Fibroblast of the conjunctiva (primary cell): ENCODE measurements at places on chromosomes 3 and 15.
A peak's percentile ranks its signal among the peaks of the same experiment; 100 is the strongest.

DNA sequence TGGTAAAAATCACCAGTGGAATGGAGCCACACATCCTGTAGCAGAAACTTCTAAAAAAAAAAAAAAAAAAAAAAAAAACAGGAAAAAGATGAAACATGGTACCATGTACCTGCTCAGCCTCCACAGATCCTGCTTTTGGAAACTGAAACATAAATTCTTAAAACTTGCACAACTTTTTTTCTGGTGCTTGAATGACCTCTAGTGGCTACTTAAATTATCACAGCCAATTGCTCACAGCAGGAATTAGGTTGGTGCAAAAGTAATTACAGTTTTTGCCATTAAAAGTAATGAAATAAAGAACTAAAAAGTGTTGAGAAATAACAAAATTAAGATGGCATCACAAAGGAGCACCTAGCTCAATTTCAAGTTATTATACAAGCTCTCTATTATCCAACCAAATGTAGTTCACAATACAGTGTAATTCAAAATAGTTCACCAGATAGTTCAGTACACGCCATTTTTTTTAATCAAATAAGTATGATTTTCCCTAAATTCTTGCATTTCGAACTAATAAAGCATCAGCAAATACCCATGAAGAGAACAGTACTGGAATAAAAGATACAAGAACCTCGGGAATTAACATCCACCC, 80.6 kb downstream of the ULK4 start:
- DNase-seq = peak; percentile 22

DNA sequence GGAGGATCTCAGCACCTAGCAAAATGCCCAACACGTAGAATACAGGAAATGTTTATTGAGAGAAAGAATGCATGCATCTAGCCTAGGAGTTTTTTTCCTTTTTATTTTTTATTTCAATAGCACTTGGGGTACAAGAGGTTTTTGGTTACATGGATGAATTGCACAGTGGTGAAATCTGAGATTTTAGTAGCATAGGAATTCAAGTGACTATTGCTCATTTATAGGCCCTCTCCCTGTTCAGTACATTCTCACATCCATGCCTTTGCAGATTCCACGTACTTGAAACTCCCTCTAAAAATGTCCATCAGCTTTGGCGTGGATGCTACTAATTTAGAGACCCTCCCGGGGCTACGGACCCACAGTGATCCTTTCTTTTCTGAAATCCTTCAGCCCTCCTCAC, 61.7 kb upstream of the PIAS1 start:
- no peak for DNase-seq

DNA sequence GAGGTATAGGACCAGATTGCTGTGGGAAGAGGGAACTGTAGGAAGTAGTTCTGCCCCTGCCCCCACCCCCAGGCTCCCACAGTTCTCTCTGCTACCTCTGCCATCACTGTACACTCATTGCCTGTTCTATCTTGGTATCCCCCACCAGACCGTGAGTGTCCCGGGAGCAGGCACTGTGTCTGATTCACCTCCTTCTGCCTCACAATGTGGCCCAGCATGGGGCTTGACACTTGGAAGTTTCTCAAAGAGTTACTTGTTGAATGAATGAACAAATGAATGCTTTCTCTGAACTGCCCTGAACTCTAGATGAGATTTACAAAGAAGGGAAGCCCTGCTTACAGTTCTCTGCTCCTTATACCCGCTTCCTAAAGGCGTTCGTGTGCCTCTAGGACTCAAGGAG, 27.1 kb upstream of the PIK3CB start:
- peak; percentile 3 for DNase-seq

DNA sequence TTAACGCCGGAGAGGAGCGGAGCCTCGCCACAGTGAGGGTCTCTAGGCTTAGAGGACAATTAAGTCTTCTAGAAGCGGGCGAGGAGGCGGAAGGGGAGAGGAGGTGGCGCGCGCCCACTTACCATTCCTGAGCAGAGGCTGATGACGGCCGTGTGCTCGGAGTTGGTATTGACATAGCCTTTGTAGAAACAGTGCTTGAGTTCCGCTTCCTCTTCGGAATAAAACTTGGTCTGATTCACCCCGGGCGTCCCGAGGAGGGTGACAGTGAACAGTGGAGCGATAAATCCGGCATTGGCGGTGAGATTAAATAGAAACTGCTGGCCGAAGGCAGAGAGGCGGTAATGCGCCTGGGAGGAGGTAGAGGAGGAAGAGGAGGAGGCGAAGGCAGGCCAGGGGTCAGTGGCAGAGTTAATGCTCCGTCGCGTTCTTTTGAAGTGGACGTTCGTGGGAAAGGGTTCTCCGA, 1.3 kb downstream of the ADAMTS9 start:
- no peak for DNase-seq

GRCh38 chr3:69896095-69896494, 103.4 kb upstream of the SAMMSON start:
- DNase-seq = no peak

DNA sequence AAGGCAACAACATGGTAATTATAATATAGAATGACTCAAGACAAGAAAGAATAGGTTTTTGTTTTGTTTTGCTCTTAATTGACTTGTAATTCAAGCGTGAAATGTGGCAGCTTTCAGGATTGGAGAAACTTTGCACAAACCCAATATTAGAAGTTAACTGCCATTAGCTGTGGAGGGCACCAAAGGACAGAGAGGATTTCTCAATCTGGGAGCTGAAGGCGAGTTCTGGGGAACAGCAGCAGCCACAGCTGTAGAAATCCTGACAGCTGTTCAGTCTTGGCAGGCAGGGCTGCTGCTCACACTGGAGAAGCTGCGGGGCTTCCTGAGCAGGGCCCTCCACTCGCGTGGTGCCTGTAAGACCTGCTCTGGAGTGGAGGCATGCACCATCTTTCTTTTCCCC, 182.2 kb upstream of the IL12A start:
- DNase-seq = no peak

DNA sequence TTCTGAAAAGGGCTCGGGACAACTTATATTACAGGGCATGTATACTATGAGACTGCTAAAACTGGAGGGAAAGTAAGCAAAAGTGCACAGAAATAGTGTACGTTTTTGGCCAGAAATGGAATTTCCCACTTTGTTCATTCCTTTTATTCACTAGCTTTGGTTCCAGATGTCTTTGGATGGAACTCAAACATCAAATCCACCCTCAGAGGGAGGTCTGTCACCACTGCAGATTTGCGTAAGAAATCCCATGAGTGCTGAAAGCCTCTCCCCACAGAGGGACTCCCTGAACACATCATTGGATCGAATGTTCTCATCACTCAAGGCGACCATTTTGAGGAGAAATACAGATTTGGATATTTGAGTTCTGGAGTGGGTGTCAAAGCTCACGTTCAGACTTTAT, 71.6 kb downstream of the FEM1B start:
- DNase-seq = no peak

- DNase-seq = no peak
Measured at GRCh38 chr3:194130188-194130587, 5.8 kb upstream of the HES1 start.

DNA sequence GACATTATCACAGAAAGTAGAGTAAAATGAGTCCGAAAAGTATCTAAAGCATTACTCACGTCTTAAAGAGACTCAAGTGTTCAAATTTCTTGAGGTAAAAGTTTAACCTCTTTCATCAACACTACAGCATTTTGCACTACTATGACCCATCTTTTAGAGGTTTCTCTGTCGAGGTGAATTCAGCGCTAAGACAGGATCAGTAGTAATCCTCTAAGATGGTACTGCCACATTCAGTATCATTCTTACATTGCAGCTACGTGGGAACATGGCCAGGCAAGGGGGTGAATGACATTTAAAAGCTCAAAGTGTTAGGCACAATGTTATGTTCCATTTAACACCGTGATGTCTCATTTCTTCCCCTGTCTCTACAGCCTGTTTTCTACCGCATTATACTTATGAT, 210.8 kb downstream of the FMN1 start:
- no peak for DNase-seq

GRCh38 chr3:119743921-119744320, 38.0 kb upstream of the NR1I2 start:
- DNase-seq = no peak

DNA sequence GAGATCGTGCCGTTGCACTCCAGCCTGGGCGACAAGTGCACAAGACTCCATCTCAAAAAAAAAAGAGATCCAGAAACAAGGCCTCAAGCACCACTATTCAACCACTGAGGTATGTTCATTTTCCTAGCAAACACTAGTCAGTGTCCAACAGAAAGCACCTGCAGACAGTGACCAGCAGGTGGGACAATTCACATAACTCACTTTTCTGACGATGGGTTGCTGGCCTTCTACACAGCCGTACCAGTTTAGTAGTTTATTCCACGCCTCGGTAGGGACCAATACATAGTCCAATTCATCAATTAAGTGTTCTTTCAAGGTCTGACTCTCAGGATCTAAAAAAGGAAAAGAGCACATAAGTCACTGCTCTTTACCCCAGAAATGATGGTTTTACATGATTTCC, 12.4 kb downstream of the USP4 start:
- no peak for DNase-seq

DNA sequence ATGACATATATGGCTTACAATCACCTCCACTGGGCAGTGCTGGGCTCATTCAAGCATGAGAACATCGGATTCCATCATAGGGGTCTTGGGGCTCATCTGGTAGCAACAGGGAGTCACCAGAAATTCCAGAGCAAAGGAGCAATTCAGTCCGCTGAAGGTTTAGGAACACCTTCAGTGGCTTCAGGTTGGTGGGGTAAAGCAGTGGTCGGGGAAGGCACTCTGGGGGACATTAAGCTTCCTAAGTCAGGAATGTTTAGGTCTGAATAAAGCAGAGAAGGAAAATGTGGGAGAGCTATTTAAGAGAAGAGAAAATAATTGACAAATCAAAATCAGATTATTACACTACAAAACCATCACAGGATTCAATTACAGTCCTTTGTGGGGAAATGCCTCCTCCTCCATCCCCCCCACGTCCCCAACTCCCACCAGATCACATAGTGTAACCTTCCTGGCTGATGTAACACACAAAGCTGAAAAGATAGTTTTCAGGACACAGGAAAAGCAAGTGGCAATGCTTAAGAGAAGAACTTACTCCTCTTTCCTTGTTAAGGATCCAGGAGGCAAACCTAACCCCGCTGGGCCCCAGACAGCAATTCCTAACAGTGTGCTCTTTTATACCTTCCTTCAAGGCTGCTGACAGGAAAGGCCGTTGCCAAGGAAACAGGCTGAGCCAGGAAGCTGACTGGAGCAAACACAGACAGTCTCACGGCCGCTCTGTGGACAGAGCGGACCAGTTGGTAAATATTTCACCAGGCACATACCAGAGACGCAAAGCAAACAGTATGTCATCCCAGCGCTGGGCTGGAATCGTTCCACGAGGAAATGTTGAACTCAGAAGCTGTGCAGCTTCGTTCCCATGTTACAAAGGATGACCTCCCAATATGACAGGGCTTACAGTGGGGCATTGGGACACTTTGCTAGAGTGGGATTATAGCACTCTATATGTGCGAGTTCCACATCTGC, 57.5 kb upstream of the LMCD1 start:
- peak; percentile 95 for DNase-seq

- DNase-seq = no peak
Measured at GRCh38 chr3:100096866-100097265, 17.4 kb downstream of the FILIP1L start.

GRCh38 chr3:190097617-190098016, 23.1 kb downstream of the P3H2 start:
- DNase-seq = no peak

DNA sequence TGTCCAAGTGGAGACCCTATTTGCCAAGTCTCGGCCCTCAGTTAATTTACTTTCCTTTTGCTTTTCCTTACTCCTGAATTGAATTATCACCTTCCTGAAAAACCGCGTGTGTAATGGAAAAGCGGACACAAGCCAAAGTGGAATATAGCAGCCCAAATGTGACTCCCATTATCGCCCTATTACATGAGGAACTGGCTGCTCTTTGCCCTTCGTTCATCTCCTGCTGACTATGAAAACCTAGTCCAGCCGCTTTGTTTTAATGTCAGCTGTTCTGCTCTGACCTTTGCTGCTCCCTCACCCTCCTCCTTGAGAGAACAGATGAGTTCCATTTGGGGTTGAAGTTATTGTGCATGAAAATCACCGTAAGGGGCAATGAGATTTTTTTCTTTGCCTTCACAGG, 632.7 kb upstream of the SUCLG2 start:
- DNase-seq = no peak

GRCh38 chr3:72086042-72086742, 301.2 kb upstream of the PROK2 start:
- no peak for DNase-seq

- no peak for DNase-seq
Measured at GRCh38 chr3:184645336-184645735, 66.5 kb downstream of the MAGEF1 start.

DNA sequence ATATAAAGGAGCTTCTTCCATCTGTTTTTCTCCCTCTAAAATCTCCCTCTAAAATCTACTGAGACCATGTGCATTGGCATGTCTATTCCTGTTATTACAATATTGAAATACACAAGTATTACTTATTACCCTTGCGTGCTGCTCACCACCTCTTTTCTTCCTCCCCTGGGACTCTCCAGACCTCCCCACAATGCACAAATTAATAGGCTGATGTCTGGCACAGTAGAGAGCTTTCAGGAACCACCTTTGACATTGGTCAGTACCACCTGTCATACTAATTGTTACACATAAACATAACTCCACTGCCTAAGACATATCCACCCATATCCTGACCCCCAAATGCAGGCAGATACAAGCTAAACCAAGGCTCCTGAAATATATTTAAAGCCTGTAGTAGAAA, 722.6 kb downstream of the FHIT start:
- no peak for DNase-seq
